NCI-H187 treated with DMSO at 0.1 percent for 48 hours (cell line): ENCODE measurements at places on chromosomes 1 and 21.

GRCh38 chr1:77463216-77463615 is 181.4 kb downstream of the AK5 start:
- DNase-seq, result no peak

DNA sequence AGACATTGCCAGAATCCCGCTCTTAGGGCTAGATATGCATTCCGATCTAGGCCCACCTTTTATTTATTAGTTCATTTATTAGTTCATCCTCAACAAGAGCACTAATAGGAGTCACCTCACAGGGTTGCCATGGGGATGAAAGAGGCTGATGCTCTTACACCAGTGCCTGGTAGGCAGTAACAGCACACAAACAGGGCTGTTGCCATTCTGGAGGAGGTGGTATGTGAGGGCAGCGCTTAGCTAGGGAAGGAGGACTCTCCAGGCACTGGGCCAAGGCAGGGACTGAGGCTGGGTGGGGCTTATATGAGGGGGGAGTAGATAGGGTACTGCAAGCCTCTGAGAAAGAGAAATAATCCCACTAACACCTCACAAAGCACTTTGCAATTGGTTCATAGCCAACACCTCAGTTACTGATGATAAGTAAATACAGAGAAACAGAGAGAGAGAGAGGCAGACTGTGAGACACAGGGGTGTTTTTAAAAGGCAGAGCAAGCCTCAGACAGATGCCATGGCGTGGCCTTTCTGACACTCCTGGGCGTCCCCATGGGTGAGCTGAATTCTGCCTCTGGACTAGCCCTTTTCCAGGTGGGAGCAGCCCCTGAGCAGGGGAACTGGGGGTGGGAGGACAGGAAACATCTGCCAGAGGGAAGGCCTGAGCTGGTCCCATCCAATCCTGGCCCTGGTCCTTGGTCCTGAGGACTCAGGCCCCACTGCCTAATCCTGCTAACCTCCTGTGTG is 5.9 kb downstream of the FCGR2A start:
- DNase-seq, result no peak

GRCh38 chr21:15272171-15272570 is 207.4 kb upstream of the NRIP1 start:
- DNase-seq, result no peak

GRCh38 chr1:52520148-52520547 is 32.7 kb downstream of the TUT4 start:
- no peak for DNase-seq

DNA sequence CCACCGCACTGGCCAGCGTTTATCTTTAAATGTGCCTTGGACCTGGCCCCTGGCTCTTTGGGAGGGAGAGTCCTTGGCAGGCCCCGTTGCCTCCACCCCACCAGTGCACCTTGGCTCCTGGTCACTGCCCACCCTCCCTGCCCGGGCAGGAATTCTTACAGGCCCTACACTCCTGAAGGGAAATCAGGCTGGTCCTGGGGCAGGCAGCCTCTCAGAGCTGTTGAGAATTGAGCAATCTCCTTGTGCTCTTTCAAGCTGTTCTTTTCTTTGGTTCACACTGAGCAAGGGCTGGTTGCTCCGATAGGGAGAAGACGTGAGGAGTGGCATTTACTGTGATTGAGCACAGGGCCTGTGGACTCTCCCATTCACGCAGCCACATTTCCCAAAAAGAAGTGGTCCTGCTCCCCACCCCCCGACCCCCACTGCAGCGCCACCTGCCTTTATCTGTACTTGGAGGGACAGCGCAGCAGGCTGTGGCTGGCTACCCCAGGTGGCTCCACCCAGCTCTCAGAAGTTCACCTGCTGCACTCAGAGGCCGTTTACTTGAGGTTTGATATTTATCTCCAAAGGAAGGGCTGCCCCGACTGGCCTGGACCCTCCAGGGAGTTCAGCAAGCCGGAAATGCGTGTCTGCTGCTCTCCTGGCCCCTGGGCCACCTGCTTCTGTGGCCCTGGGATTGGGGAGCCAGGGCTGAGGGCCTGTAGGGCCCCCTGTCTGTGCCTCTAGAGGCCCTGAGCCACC is 47.8 kb downstream of the SKI start:
- no peak for DNase-seq

DNA sequence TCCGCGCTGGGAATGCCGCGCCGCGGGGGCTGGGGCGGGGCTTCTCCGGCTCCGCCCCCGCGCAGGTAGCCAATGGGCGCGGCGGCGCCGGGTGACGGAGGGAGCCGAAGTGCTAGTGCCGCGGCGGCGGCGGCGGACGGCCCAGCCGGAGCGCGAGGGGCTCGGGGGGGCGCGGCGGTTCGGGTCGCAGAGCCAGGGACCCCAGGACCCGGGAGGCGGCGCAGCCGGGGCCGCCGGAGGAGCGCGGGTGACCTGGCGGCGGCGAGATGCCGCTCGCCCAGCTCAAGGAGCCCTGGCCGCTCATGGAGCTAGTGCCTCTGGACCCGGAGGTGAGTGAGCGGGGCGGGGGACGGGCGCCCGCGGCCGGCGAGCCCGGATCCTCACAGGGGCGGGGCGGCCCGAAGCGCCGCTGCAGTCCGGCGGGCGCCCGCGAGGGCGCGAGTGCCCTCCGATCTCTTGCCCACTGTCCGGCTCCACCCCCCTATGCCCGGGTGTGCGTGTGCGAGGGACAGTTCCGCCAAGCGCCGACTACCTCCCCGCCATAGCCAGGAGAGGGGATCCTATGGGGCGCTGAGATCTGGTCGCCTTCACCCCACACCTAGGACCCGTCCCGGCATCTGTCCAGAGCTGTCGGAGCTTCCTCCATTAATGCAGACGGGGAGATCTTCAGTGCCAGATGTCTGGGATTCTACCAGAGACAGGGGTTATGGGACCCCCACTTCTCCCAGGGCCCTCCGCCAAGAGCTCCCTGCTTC is at the start of gene RPS6KA1:
Gene RPS6KA1 (plus strand): TSS at position 107 of the 755 bp plus-strand sequence. CDS start 160 bp downstream, at position 267.
- DNase-seq, result no peak

DNA sequence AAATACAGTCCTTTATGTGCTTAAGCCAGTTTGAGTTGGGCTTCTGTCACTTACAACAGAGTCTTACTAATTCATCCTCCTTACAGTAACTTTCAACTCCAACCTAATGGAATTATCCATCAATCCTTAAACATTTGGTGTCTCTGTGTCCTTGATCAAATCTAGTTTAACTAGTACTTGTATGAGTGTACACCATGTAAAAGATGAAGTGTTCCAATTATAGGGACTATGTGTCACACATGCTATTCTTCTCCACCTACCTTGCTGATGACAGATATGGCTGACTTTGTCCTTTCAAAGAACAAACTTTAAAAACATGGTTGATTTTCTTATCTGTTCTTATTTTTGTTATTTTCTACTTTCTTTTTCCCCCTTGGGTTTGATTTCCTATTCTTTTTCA is 60.4 kb upstream of the NBPF3 start:
- no peak for DNase-seq

DNA sequence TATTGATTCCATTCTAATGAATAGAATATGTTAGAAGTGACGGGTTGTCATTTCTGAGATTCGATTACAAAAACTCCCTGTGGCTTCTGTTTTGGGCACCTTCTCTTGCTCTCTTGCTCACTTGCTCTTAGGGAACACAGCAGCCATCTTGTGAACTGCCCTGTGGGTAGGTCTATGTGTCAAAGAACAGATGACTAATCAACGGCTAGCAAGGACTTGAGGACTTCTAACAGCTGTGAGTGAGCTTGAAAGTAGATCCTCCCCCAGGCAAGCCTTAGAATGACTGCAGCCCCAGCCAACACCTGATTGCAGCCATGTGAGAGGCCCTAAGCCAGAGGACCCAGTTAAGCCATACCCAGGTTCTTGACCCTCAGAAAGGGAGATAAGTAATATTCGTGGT is 49.3 kb downstream of the AZIN2 start:
- DNase-seq, result no peak

- no peak for DNase-seq
Measured at GRCh38 chr1:236508593-236509027, 15.2 kb upstream of the LGALS8 start.

DNA sequence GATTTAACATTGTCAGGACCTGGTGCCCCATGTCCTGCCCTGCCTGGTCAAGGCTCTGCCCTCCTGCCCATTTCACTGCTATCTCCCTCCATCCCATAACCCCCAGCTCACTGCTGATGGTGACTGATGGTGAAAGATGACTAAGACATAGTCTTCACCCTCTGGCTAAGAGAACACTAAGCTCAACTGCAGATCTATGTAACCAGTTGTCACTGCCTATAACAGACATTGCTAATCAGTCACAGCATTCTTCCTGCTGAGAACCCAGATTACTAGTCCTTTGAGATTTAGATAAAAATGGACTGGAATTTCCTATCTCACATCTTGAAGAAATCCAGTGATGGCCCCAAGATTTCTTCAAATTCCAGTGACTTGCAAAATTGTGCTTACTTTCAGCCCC is 8.0 kb upstream of the ZNF362 start:
- no peak for DNase-seq
